ENCODE measurements at places on chromosomes 11 and 22.
A peak's percentile ranks its signal among the peaks of the same experiment; 100 is the strongest.

DNA sequence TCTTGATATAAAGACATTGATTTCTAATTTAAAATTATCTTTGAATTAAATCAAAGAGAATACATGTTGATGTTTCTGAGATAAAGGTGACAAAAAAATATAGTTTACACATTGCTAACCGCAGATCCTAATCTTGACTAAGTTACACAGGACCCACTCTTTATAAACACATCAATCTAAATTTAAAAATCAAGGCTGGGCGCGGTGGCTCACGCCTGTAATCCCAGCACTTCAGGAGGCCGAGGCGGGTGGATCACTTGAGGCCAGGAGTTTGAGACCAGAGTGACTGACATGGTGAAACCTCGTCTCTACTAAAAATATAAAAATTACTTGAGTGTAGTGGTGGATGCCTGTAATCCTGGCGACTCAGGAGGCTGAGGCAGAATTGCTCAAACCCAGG lies 1.9 kb downstream of the ARFGAP3 start:
- no peak for DNase-seq

- no peak for DNase-seq
Observed at GRCh38 chr22:19903031-19903430, 38.5 kb upstream of the COMT start.

GRCh38 chr11:2928605-2929530 lies at the start of gene PHLDA2:
TSS of gene PHLDA2 (minus strand) at chr11:2929420. CDS start at chr11:2929364, 56 bp downstream.
- no peak for DNase-seq

DNA sequence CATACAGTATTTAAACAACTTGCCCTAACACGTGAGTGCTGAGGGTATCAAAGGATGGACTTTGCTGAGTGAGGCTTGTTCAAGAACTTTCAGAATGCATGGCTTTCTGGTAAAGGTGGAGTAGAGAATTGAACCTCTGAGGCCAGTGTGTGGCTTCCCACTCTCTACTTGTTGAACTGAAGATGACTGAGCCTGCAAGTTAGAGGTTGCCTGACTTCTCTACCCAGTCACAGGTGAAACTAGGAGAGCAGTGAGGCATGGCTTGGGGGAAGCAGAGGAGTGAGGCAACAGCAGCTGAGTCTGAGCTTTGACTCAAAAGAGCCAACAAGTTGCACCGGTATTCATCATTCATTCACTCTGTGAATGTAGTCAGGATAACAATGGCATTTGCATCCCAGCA lies 256.4 kb upstream of the SESN3 start:
- DNase-seq, result no peak

DNA sequence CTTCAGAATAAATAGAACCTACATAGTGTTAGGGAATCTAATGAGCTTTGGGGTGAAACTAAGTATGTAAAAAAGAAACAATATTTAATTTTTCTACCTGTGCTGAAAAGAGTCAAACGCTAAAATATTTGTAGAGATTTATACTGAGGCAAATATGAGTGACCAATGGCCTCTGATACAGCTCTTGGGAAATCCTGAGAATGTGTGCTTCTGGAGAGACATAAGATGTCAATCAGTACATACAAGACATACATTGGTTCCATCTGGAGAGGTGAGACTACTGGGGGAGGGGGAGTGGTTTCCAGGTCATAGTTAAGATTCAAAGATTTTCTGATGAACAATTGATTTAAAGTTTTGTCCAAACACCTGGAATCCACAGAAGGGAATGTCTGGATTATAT lies 970 bp downstream of the ASRGL1 start:
- no peak for DNase-seq

DNA sequence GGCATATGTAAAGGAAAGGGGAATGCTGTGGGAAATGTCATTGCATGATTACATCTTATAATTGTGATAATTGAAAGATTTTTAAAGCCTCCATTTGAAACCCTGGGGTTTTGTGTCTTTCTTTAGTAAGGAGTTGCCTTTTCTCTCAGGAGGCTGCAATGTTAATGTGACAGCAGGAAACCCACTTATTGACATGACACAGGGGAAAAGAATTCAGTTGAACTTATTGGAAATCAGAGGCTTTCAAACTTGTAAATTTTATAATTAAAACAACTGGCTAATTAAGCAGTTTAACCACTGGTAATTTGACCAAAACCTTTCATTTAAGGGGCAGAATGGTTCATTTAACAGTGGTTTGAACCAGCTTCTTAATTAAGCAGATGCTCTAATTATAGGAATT lies 31.2 kb downstream of the MRPL48 start:
- DNase-seq, result no peak

DNA sequence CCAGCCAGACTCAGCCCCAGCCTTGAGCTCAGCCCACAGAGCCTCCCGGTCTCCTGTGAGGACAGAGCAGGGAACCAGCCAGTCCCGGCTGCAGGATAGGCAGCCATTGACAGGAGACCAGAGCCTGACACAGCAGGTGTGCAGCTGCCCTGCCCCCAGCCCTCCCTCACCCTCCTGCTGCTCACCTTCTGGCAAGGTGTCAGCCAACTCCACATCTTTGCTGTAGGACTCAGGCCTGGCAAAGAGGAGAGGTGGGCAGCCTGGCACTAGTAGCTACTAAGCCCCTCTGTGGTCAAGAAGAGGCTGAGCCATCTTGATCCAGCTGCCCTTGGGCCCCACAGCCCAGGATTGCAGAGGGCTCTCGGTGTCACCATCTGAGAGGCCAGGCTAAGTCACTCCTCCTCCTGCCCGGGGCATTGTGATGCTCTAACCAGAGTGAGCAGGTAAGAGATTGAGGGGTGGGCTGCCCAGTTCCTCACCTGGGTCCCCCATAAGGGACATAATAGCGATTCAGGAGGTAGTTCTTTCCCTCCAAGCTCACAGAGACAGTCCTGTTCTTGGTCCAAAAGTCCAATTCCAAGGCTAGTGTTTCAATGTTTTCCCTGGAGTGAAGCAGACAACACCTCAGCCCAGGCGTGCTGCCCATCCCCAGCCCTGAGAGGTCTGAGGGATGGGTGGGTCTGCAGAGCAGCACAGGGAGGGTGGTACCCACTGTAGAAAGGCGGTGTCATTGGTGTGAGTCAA lies 18.6 kb downstream of the TREH start:
- DNase-seq, result peak; percentile 36

GRCh38 chr11:119529936-119530335 lies 107.0 kb upstream of the THY1 start:
- no peak for DNase-seq

DNA sequence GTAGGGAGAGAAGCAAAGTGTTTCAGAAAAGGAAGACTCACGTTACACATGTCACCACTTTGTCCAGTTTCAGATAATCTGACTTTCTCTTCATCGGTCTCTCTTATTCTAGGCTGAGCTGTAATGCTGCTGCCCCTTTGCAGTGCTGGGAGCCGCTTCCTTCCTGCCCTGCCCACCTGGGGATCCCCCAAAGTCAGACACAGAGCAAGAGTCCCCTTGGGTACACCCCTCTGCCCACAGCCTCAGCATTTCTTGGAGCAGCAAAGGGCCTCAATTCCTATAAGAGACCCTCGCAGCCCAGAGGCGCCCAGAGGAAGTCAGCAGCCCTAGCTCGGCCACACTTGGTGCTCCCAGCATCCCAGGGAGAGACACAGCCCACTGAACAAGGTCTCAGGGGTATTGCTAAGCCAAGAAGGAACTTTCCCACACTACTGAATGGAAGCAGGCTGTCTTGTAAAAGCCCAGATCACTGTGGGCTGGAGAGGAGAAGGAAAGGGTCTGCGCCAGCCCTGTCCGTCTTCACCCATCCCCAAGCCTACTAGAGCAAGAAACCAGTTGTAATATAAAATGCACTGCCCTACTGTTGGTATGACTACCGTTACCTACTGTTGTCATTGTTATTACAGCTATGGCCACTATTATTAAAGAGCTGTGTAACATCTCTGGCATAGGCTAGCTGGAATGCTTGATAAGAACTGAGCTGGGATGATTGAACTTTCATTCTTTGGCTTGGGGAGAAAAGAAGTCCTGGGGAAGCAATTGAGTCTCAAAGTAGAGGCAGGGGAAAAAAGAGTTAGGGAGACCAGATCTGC lies 31.2 kb upstream of the SMIM35 start:
- DNase-seq, result no peak

DNA sequence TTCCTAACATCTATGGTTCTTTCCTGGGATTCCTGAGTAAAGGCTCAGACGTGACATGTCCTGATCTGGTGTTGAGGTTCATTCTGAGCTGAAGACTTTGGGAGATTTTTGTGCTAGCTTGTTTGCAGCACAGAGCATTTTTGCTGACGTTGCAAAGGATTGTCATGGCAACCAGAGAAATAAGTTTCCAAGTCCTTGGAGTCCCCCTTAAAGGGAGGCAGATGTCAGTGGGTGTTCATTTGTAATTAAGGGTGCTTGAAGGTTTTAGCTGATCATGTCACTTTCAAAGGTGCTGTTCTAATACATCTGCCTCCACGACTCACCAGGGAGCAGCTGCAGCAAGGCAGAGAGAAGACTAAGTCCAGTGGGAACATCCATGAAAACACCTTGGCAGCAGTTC lies 5.4 kb upstream of the SYN3 start:
- DNase-seq, result no peak

- DNase-seq, result no peak
Observed at GRCh38 chr11:46977038-46977813, 40.7 kb downstream of the CSTPP1 start.

- DNase-seq, result no peak
Observed at GRCh38 chr22:48572951-48573350, 1254.7 kb downstream of the BRD1 start.

DNA sequence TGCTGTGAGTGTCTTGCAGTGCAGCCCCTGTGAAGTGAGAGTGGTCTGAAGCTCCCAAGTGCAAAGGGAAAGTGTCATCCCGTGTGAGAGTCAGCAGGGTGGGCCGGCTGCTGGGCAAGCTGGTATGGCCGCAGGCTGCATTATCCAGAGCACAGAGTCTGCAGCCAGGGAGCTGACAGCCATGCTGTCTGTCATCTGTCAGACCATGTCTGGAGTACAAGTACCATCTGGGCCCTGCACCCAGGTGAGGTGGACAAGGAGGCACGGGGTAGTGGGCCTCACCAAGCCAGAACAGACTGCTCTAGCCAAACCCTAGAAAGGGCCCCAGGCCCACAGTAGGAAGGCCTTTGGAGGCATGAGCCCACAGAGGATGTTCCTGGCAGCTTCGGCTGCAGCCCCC lies 20.2 kb downstream of the LMO1 start:
- DNase-seq, result no peak

DNA sequence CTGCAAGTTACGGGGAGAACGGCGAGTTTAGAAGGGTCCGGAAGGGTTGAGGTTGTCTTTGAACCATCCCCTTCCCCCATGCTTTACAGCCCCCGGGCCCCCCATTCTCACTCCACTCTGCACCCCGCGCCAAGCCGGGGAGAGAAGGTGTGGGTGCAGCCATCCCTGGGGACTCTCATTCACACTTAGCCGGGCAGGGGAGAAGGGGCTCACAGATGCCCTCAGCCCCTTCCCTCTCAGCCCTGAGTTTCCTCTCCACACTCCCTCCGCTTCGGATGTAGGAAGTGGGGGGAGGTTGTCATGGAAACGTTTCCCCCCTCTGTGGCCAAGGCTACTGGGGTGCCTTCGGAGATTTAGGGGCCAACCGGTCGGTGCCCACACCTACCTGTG lies 334 bp downstream of the CADM1 start:
- no peak for DNase-seq

DNA sequence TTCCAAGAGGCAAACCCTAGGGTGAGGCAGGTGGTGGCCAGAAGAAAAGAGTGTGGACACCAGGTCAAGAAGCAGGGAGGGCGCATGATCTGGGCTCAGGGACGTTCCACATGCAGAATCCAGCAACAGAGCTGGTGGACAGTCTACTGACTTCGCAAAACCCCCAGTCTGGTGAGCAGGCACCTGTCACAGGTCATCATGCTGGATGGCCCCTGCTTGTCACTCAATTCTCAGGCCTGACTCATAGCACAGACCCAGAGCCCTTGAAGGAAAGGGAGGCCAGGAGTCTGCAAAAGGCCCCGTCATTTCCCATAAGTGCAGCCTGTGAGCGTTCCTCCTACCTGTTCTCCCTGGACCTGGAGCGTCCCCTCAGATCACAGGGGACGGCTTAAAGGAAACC lies 18.2 kb downstream of the APOL4 start:
- no peak for DNase-seq

GRCh38 chr11:27158456-27159334 lies 118.1 kb downstream of the BBOX1 start:
- peak; percentile 72 for DNase-seq

GRCh38 chr11:117197516-117198456 lies 1.4 kb upstream of the TAGLN start:
- peak; percentile 43 for DNase-seq

All from left hindlimb (tissue), 1 donor.